Brain (organoid and tissue), 16 donors: ENCODE measurements at places on chromosomes 7 and 10. TPM values are rescaled to one million over a fixed set of nuclear protein-coding genes. Genes with fewer than 3 reads are reported as not detected.

CACNA2D1 gene
- 4.6 TPM for polyA plus RNA-seq

LRRN3 gene
- polyA plus RNA-seq, result 7.2 TPM

DNA sequence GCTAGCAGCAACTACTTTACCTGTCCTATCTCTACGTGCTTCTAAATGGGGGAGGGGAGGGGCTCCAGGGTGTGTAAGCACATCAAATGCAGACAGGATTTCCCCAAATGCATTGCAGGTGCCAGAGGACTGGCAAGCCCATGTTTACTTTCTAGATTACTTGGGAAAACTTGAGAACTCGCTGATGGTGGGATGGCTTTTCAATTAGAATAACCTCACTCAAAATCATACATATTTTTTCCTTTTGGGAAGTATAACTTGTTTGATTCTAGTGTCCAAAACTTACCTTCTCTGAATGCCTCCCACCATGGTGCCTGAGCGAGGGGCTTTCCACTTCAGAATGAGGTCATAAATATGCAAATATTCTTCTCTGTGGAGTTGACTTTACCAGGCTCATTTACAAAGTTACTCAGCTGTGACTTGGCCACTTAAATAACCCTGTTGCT is 191.3 kb upstream of the RHOBTB1 start:
- no peak for DNase-seq

DNMBP gene
- polyA plus RNA-seq, result 4.5 TPM

DNA sequence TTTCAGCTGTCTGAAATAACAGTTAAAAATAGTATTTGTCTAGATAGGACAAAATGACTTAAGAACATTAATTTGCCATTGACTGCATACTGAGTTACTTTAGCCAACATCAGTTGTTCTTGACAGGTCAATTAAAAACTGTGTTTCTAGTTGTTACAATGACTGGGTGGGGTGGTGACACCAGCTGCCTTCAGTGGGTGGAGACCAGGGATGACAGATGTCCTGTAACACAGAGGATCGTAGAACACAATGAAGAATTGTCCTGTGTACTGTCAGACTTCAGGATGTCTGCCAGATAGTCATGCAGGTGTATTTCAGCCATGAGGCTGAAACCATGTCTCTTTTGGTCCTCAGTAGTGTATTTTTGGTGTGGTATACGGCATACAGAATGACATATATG is 24.4 kb downstream of the TRUB1 start:
- no peak for DNase-seq

DNA sequence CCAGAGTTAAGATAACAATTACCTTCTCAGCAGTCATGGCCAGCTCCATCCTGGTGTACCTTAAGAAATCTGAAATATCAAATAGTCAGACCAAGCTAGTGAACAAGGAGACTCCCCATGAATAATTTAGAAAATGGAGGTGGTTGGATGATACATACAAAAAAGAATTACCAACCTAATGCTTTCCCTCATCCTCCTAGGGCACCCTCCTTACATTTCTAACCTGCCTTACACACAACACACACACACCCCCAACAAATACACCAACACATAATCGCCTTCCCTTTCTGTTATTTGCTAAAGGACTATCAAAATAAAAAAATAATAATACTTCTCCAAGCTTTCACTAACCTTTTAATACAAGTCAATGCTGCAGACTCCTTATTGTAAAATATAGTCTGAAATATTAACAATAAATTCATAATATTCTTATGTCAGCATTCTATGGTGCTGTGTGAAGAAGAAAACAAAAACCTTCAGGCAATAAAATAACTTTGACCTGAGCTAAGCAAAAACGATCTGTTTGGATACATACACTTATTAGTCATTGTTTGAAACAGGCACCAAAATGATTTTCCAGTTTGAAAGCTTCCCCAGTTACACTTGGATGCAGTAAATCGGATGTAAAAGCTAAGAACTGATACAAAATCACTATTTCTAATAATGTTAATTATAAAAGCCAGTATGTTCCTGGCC is 3.4 kb downstream of the TWIST1 start:
- DNase-seq, result no peak

DNA sequence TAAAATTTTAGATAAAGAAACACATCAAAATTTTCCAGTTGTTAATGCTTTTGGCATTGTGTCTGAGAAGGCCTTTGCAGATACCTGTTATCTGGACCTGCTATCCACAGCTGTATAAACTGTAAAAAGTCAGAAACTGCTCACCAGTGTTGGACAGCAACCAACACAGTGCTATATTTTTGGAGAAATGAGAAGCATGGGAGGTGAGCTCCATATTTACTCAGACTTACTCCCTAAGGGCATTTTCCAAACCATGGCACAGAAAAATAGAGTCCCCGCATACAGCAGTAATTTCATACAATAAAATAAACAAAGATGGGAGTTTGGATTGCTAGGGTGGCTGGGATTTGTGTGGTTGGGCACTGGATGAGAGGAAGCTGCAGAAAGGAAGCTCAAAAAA is 136.3 kb upstream of the GLI3 start:
- no peak for DNase-seq

CUBN gene
- polyA plus RNA-seq, result 0.27 TPM
